T-helper 1 cell (primary cell): ENCODE measurements at places on chromosomes 7 and 10.

- no peak for DNase-seq
Measured at GRCh38 chr10:111835574-111835973, 348.0 kb downstream of the GPAM start.

DNA sequence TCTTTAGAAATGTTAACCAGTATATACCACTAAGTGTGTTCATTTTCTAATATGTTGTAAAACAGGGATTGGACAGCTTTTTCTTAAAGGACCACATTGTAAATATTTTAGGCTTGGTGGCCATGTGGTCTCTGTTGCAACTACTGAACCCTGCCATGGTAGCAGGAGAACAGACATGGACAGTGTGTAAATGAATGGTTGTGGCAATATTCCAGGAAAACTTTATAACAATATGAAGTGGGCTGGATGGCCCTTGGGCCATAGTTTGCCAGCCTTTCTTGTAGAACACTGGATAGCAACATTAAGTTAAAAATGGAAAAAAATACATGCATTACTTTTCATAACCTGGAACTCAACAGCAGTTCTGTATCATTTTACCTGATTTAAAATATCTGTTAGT, 61.0 kb downstream of the SND1 start:
- no peak for DNase-seq

DNA sequence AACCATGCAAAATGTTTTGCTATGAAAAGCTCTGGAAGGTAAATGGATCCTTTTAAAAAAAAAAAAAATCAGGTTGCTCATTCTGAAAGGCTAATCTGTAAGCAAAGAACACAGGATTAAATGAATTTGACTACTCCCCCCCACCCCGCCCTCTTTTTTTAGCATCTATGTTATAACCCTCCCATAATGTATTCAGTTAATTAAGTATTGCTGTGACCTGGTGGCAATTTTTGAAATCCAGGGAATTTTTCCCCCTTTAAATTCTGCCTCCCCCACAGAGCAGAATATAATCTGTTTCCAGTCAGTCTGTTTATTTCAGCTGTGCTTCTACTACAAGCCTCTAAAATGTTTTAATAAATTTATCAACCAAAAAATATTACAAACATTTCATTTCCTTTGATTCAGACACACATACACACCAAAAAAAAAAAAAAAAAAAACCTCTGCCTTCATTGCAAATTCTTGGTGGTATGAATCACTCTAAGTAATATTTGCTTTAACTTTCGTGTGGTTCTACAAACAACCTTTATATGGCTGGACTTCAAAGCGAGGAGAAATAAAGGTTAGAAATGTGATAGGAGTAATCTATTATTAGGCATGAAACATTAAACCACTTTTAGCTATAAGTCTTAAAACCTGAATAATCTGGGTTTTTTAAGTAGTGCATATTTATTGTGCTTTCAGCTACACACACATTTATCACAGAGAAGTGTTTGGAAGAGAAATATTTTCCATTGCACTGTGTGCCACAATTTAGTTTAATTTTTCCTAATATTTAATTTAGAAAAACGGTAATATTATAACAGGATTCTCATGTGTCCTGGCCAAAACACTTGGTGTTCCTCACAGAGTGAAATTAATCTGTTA, 64.4 kb upstream of the ARID5B start:
- DNase-seq = no peak

GRCh38 chr7:41867639-41868280, 164.9 kb upstream of the INHBA start:
- no peak for DNase-seq

- DNase-seq = no peak
Measured at GRCh38 chr7:133391206-133391605, 138.3 kb downstream of the EXOC4 start.

GRCh38 chr7:34823650-34824258, 165.7 kb downstream of the NPSR1 start:
- peak; percentile 33 for DNase-seq

DNA sequence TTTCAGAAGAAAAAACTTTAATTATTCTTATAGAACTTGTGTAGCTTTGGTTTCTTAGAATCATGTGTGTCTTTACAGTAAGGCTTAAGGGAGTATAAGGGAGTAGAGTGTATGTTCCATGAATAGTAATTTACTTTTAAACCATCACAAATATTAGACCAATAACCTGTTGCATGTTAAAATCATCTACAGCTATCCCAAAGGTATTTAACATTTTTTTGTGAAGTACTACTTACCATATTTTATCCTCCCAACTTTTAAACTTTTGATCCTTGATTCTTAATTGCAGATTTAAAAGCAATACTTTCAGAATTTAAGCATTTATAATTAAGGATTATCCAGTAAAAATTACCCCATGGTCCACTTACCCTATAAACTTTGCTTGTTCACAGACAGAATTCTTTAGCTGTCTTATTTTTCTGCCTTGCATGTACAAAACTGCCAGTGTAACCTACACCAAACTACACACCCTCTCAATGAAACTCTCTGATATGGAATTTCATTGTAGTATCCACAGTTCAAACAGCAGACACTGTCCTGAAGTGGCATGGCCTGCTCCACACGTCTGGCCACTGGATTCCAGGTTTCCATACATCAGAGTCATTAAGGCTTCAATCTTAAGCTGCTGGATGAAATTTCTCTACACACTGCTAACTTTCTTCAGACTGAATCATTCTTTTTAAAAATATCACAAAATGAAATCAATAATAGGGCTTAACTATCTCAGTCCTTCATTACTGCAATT, 5.8 kb downstream of the GLI3 start:
- DNase-seq = no peak

- DNase-seq = no peak
Measured at GRCh38 chr7:106418094-106418493, 133.3 kb upstream of the NAMPT start.

- DNase-seq = no peak
Measured at GRCh38 chr7:112161253-112162141, 44.7 kb downstream of the DOCK4 start.

- DNase-seq = no peak
Measured at GRCh38 chr7:66198469-66198868, 6.7 kb upstream of the TPST1 start.

DNA sequence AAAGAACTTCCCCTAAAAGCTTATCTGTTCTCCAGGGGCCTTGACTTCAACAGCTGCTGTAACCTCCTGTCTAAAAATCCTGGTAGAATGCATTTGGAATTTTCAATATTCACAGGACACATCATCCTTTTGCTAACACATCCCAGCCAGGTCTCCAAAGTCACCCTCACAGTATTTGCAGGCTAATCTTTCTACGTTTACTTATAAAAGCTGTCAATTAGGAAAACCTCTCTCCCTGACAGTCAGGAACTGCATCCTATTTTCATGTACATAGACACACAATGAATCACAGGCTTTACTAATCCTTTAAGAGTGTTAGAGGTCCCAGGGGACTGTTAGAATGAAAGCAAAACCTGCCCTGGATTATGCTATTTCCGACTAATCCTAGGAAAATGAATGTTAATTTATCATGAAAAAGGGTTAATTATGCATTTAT, 102.2 kb downstream of the GFRA1 start:
- no peak for DNase-seq

DNA sequence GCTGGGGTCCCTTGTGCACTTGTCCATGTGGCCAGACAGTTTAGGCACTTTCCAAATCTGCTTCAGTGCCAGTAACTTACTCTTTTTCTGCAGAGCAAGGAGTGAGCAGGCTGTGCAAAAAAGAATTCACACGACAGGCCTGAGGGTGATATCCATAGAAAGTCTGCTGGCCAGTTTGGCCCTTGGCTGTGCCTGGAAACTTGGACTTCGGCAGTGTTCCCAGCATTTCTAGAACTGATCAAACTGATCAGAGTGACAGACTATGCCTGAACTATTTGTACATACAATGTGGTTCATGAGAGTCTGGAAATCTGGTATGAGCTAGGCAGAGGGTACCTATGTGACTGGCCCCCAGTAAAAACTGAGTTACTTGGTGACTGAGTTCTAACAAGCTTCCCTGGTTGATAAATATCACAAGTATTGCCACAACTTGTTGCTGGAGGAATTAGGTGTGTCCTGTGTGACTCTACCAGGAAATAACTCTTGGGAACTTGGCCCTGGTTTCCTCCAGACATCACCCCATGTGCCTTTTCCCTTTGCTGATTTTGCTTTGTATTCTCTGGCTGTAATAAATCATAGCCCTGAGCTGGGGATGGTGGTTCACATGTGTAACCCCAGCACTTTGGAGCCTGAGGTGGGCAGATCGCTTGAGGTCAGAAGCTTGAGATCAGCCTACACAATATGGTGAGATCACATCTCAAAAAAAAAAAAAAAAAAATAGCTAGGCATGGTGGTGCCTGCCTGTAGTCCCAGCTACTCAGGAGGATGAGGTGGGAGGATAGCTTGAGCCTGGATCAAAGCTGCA, 3.3 kb upstream of the DENND10 start:
- DNase-seq = no peak

DNA sequence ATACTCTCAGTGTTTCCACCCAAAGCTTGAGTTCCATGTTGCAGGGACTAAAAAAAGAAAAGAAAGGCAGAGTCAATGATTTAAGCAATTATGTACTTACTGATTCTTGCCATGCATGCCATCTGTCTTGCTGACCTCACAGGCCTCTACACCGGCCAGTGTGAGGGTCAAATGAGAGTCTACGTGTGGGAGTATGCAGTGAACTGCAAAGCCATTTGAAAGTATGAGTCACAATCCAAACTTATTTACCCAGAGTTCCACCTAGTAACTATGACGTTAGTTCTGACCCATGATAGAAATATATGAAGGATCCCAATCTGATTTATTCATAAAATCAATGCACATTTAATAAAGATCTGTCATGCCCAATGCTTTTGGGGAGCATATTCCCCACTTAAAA, 26.5 kb downstream of the PDE1C start:
- no peak for DNase-seq

DNA sequence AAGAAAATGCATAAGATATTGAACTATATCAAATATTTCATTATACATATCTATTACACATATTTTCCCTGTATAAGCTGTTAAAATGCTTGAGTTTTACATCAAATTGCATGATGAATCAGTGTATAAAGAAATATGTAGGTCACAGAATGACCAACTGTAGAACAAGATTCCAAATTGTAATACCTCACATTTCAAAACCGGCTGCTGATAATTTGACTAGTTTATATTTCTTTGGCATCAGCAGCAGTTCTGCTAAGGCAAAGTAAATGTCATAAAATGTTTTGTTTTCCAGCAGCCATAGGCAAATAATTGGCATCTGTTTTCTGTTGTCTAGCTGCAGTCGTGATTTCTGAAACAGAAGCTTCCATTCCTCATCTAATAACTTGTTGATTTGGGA, 633.9 kb downstream of the ARL4A start:
- DNase-seq = no peak

DNA sequence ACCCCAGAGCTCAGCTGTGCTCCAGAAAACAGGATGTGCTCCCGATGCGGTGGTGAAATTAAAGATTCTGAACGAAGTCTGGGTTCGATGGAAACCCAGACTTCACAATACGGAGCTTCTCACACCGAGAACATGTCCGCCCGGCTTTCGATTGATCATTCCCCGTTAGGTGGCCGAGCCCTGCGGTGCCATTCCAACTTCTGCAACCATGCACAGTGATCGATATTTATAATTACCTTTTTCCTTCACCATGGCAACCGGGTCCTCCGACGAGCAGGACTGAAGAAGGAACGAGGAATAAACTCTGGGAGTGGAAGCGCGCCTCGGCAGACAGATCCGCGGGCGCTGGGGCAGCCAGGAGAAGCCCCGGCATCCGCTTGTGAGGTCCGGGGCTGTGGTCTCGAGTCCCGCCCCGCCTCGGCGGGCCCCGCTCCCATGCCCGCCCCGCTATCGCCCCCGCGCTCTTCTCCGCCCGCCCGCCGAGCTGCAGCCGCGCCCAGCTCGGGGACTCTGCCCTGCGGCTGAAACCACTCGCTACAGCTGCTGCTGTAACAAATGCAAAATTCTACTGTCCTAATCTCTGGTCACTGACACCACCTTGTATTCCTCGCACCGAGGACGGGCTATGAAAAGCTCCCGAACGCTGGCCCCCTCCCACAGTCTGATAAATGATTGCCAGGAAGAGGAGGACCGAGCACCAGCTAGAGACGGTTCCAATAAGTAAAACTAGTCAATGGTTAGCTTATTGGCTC, 26.2 kb downstream of the ABLIM1 start:
- DNase-seq = no peak

DNA sequence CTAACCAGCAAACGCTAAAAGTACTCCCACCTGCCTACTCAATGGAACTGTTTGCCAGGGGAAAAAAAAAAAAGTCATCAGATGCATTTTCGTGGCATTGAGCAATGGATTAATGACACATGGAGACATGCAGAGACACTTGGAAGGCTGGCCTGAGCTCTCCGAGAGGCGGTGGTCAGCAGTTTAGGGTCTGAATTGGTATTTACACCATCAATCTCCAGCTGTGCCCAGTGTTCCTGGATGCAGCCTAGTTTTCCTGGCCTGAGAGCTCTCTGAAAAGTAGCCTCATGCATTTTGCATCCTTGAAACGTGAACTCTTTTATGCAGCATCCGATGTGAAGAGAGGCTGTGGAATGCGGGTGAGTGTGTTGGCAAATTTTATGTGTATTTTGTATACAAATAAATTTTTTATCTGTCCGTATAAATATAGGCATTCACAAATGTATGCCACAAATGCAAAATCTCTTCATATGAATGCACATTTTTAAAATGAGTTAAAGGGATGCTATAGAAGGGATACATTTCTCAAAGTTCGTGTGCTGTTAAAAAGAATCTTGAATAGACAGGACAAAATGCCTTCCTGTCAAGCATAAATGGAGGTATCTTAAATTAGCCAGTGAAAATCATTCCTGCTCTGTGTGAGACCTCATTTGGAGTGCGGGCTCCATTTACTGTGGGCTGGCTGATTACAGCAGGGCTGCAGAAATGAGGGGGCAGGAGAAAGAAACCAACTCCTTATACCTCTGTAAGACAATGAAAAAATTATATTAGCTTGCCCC, 137.7 kb upstream of the PFKP start:
- no peak for DNase-seq

GRCh38 chr10:58836991-58837575, 324.4 kb downstream of the BICC1 start:
- DNase-seq = no peak
